ENCODE measurements at places on chromosomes 3 and 15.

- DNase-seq = no peak
Observed at GRCh38 chr3:51759203-51759602, 19.8 kb downstream of the IQCF6 start.

- DNase-seq = no peak
Observed at GRCh38 chr15:85179700-85180099, 198.0 kb downstream of the PDE8A start.

DNA sequence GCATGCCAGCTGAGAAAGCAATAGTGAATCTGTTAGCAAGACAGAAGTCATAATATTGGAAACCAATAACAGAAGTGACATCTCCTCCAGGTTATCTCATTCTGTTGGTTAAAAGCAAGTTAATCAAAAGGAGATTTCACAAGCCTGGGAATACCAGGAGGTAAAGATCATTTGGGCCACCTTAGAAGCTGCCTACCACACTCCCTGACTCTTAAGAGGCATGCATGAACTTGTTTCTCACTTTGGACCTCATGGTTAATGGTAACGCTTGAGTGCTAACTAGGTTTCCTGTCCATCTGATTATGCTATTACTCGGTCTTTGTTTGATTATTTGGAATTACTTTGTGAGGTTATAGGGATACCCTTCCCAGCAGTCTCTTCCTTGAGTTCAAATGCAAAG lies 650.8 kb upstream of the SGO1 start:
- no peak for DNase-seq

DNA sequence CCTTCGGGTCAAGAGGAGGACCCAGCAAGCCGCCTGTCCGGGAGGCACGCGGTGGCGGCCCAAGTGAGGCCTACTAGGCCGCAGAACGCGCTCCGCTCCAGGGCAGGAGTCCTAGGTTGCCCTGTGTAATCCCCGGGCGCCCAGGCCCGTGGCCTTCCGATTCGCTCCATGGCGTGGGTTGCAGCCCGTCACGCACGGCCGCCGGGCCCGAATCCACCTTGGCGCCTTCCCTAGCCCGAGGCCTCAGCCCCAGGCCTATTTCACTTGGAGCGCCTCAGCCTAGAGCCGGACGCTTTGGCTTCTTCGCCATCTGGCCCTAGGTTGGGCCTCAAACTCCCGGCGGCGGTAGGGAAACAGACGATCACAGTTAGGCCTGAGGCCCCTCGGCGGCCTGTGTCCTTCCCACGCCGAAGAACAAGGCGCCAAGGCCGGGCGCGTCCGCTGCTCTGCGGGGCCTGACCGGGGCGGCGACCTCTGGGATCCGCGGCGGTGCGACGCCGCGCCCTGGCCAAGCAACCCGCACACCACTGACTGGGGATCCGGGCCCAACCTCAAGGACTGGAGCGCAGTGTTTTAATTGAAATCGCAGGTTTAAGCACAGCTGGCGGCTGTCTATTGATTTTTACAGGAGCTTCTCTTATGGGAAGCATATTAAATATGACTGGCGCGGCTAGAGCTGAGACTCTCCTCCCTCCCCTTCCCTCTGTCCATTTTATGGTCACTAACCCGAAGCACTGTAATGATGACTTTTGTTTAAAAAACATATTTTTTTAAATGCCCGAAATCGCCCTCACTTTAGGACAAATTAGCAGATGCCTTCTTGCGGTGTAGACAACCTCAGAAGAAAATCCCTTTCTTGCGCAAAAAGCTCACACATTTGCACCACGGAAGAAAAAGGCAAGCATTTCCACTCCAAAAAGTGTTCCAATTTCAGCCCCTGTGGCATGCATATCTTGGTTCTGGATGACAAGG lies 3.8 kb upstream of the FEZF2 start:
- no peak for DNase-seq

- no peak for DNase-seq
Observed at GRCh38 chr3:87191641-87192040, 35.5 kb upstream of the CHMP2B start.

DNA sequence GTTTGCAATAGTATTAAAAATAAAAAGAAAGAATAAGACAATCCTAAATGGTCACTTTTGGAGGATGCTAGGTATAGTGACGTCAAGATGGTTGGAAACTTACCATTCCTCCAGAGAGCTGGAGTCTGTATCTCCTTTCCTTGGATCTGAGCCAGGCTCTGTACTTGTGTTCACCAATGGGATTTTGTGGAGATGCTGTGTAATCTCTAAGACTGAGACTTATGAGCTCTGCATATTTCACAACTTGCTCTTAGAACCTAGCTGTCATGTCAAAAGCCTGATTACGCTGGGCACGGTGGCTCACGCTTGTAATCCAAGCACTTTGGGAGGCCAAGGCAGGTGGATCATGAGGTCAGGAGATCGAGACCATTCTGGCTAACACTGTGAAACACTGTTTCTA lies 126.8 kb upstream of the CLSTN2 start:
- no peak for DNase-seq

- no peak for DNase-seq
Observed at GRCh38 chr15:19987389-19988048, 554.1 kb downstream of the GOLGA6L6 start.

GRCh38 chr15:83837945-83838571 lies 184.1 kb downstream of the ADAMTSL3 start:
- no peak for DNase-seq

DNA sequence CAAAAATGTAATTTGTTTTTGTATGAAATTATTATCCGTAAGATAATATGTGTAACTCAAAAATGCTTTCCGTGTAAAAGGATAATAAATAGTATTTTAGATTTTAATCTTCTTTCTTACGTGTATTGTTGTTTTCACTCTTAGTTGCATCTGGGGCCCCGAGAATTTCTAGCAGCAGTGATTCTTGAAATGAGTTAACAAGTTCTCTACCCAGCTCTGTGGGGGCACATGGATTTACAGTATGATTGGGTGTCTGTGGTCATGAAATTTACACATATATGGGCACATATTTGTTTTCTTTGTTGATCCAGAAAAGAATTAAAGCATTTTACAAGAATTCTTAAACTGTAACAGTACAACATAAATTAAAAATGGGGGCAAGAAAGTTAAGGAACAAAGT lies 145.9 kb upstream of the LRRFIP2 start:
- DNase-seq = no peak

- no peak for DNase-seq
Observed at GRCh38 chr3:169026543-169027182, 636.8 kb downstream of the MECOM start.

- DNase-seq = no peak
Observed at GRCh38 chr3:26652164-26652563, 29.6 kb downstream of the LRRC3B start.

DNA sequence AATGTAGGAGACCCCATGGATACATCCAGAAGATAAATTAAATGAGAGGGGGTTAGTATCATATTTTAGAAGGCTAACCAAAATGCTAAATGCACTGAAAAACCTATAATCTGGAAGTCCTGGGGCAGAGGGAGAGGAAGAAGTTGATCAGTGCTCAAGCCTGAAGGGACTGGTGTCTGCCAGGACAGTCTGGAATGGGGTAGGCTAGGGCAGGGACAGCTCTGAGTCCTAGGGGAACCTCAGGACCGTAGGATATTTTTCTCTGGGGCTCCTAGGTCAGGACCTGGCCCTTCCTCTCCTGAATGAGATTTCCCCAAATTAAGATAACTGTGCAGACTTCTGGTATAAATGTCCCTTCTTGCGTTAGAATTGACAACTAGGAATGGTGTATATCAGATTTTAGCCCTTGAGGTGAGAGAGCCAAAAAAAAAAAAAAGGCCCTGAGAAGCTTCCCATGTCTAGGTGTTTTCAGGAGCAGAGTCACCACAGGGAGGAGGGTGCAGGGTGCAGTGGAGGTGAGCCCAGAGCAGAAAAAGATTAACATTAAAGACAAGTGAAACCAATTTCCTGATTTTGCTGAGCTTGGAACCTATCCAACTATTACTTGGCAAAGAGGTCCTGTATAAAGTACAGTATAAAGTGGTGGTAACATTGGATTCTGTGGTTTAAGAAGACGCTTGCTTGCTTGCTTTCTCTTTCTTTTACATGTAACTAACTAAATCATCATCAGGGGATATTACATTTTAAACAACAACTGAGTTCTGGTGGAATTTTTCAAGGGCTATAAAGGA lies 63.5 kb downstream of the HACD2 start:
- DNase-seq = no peak

- no peak for DNase-seq
Observed at GRCh38 chr3:125647318-125648014, 52.2 kb upstream of the OSBPL11 start.

- no peak for DNase-seq
Observed at GRCh38 chr3:119745942-119746341, 36.0 kb upstream of the NR1I2 start.

- no peak for DNase-seq
Observed at GRCh38 chr3:178966299-178967176, 105.1 kb downstream of the ZMAT3 start.

DNA sequence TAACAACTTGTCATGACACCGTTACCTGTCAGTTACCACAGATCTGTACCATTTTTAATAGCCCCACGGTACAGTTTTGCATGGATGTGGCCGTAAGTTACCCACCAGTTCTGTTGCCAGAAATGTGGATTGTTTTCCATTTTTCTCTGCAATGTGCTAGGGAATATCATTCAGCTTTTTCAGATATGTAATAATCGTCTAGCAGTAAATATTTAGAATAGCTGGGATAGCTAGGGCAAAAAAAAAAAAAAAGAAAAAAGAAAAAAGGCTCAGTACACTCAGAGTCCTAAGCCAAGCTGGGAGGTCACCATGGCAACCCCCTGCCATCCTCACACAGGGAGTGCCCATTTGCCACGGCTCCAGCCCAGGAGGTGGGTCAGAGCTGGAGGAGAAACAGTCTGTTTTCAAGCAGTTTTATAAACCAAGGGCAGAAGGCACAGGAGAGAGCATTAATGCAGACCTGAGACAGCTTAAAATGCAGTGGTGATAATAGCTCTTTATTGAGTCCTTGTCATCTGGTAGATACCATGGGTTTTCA lies 25.2 kb downstream of the PAQR5 start:
- no peak for DNase-seq

- DNase-seq = no peak
Observed at GRCh38 chr3:150469031-150469930, 61.2 kb downstream of the TSC22D2 start.

DNA sequence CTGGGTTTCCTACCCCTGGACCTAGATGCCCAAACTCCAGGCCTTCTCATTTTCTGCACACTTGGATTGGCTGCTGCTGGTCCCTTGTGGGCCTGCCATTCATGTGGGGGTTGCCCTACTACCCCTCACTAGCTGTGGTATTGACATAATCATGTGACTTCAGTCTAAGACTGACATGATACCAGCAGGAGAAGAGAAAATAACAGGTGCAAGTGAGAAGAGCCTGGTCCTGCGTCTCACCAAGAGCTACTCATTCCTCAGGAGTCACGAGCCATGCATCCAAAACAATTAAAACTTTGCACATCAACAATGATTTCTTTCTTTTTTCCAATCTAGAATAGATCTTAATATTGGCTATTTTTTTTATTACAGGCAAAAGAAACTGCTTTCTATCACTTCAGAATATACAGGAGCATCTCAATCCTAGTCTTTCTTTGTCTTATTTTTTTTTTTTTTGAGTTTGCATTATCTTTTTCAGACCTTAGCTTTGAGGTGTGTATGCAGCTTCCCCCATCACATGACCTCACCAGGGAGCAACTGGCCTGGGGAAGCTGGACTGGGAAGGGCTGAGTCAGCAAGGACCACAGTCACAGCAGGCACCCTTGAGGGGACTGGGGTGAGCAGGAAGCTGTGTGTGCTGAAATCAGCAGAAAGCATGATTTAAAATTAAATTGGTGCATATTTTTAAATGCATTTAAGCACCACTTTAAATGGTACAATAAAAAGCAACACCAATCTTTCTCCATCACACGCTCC lies 27.6 kb downstream of the SLC9A9 start:
- DNase-seq = no peak

- no peak for DNase-seq
Observed at GRCh38 chr15:70920981-70921696, 28.5 kb downstream of the LRRC49 start.

GRCh38 chr3:109257269-109257668 lies 59.0 kb downstream of the DPPA2 start:
- no peak for DNase-seq

DNA sequence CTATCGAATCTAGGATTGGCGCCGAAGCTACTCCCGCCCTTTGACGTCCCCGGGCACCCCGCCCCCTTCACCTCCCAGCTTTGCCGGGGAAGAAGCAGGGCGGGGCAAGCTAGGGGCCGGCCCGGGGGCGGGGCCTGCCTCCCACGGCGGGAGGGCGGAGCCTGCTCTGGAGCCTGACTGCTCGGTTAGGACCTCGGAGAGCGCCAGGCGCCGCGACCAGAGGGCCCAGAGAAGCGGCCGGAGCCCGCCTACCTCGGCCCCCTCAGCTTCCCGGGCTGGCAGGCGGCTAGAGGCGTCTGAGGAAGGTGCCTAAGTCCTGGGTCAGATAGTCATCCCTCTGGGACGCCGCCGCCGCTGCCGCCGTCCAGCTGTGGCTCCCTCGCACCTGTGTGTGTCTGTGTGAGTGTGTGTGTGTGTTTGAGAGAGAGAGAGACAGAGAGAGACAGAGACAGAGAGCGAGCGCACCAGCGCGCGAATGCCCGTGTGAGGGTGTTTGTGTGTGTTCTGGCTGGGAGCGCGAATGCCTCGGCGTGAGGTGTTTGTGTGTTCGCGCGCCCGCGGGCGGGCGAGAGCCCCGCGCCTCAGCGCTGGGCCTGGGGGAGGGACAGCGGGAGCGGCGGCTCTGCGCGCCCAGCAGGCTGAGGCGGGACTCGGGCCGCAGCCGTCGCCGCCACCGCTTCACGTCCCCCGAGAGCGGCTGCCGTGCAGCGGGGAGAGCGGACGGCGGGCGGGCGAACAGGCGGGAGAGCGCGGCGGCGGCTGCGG lies at the start of gene STXBP5L:
STXBP5L (plus strand) TSS at position 176 of the 765 bp plus-strand sequence. CDS start 1,374 bp downstream, outside the sequence.
- no peak for DNase-seq

- DNase-seq = no peak
Observed at GRCh38 chr3:36546226-36546625, 165.9 kb downstream of the STAC start.

DNA sequence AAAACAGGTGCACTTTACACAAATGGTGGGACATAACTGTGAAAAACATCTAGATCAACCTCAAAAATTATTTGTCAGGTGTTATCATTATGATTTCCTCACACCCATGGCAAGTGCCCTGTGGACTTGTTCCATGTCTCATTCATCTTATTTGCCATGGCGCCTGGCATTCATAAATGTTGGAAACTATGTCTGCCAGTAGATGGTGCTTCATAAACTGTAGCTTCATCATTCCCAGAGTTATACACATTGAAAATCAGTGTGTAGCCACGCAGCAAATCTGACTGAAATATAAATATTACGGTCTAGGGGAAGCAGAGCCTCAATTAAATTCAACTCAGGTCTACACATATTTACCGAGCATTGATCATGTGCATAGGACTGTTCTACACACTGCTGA lies 90.7 kb downstream of the IMPG2 start:
- DNase-seq = no peak

- DNase-seq = no peak
Observed at GRCh38 chr15:31302778-31303725, 23.6 kb upstream of the KLF13 start.

- no peak for DNase-seq
Observed at GRCh38 chr3:177710506-177710905, 513.2 kb upstream of the TBL1XR1 start.

GRCh38 chr3:73540969-73541740 lies 83.6 kb downstream of the PDZRN3 start:
- DNase-seq = no peak
